ENCODE measurements at places on chromosomes 3 and 15. TPM values are rescaled to one million over a fixed set of nuclear protein-coding genes. Genes with fewer than 3 reads are reported as not detected.

DNA sequence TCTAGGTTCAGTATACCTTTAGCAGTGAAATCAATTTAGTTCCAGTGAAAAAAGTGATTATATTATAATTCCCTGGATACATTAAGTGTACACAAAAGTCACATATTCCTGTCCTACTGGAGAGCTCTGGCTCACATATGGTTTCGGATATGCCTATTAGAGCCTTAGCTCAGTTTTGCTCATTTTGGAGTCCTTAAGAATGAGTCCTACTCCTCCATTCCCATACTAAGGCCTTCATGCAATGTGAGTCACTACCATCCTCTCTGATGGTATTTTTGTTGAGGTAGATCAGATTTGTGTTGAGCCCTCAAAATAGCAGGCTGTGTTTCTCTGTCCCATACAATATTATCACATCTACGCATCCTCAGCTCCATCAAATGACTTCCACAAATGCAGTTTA lies 294.2 kb upstream of the COL8A1 start:
- no peak for DNase-seq

- no peak for DNase-seq
Observed at GRCh38 chr3:178097576-178097975, 438.7 kb upstream of the KCNMB2 start.

Gene TEX9
- total RNA-seq = 14.6 TPM

DNA sequence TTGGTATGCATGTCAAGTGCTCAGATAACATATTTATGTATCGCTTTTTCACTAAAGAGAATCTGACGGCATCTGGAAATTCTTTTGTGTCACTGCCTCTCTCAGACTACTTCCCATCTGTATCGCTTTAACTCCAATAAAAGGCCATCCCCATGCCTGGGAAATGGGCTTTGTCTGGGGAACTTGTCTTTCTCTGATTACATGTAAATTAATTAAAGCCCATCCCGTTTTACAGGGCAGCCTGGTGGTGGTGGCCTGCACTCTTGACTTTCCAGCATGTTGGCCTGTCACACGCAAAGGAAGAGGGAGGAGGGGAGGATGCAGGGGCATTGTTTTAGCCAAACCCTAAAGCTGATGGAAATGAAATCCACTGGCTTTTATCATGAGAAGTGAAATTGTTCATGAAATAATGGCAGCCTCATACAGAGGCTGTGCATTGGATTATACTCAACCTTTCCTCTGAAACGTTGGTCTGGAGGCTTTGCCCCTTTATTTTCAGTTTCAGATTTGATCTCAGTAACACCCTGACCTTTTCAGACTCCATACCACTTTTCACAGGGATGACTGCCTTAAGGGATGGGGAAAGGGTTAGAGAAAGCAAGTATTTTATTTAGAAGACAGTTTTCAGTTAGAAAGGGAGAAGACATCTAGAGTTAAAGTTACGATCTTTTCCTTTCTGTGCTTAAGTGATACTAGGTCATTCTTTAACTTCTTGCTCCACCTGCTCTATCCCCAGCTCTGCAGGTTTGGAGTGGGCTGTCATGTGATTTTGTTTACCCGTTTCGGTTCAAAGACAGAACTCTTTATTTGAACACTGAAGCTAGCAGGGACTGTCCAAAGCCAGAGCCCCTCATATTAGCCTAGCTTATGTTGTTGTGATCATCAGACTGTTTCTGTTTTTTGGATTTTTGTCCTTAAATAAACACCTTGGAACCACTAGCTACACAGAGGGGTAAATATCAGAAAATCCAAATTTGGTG lies 94.6 kb upstream of the CTDSPL start:
- no peak for DNase-seq

- no peak for DNase-seq
Observed at GRCh38 chr3:107986505-107986904, 104.3 kb downstream of the CD47 start.

GRCh38 chr15:32923176-32923575 lies 205.4 kb downstream of the GREM1 start:
- DNase-seq = no peak

DNA sequence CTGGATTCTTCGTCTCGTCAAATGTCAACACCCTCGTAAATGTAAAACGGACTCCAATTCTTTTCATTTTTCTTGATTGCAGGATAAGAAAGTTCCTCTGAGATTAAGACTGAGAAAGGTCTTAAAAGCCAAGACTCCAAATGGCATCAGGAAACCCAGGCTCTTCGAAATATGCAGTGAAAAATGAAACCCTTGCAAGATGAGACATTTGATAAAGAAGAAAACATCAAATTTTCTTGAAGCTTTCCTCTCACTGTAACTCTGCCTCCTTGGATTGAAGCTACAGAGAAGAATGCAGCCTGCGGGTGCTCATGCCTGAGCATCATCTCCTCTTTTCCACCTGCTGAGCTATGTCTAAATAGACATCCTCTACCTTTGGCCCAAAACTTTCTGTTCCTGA lies 342.4 kb upstream of the THBS1 start:
- DNase-seq = no peak

DNA sequence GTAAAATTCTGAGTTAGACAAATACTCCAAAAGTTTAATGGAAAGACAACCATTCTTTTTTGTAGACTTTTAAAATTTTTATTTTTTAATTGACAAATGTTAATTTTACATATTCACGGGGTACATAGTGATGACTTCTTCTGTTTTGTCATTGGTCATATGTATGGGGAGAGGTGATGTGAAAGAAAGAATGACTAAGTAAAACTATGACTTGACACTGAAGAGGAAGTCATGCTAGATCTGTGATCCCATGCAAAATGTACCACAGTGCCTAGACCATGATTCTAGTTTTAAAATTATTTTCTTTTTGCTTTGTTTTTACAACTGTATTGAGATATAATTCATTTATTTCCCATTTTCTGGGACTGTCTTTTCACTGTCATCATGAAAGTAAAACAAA lies 281.6 kb downstream of the MBNL1 start:
- DNase-seq = no peak

Gene ZMYND10
- total RNA-seq = 10.8 TPM

All from Caki2 (cell line).